ENCODE measurements at places on chromosomes 5 and 9. TPM values are rescaled to one million over a fixed set of nuclear protein-coding genes. Genes with fewer than 3 reads are reported as not detected.

DNA sequence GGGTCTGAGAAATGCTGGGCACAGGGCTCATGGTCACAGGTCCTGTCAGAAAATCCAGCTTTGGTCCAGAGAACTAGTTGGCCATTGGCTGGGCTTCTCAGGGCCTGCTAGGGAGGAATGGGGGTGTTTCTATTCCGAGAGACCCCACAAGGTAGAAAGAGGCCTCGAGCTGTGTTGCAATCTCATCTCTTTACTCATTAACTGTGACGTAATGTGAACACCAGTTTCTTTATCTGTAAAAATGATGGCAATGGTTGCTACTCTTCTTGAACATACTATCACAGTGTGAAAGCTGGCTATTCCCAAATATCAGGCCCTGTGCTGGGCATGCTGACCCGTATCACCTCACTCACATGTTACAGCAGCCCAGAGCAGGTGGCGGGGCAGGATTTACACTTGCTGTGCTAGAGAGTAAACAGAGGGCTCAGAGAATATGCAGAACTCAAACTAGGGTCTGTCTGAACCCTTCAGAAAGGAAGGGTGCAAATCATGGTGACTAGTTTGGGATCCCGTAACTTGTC lies 35.7 kb upstream of the SLC25A51 start:
- no peaks in the 10 kb centered on the region for H3K27me3 ChIP-seq
- peaks cover 33% of the 10 kb centered on the region for H3K4me1 ChIP-seq
- no peak overlapping the region for H3K4me3 ChIP-seq
- no peaks in the 10 kb centered on the region for H3K36me3 ChIP-seq
- no peak for DNase-seq

GRCh38 chr5:73268826-73269225 lies 95.8 kb downstream of the TMEM174 start:
- no peak overlapping the region for H3K27ac ChIP-seq
- H3K4me1 ChIP-seq = peaks cover 10% of the 10 kb centered on the region
- no peaks in the 10 kb centered on the region for H3K36me3 ChIP-seq
- no peak for DNase-seq
- no peak overlapping the region for H3K4me3 ChIP-seq

GRCh38 chr5:14810928-14811572 lies 60.5 kb downstream of the ANKH start:
- DNase-seq = no peak
- H3K27ac ChIP-seq = no peak overlapping the region
- H3K36me3 ChIP-seq = no peaks in the 10 kb centered on the region
- peaks cover 33% of the 10 kb centered on the region for H3K4me1 ChIP-seq
- no peak overlapping the region for H3K4me3 ChIP-seq

- H3K36me3 ChIP-seq = no peaks in the 10 kb centered on the region
- H3K4me1 ChIP-seq = no peaks in the 10 kb centered on the region
- no peak overlapping the region for H3K4me3 ChIP-seq
- no peaks in the 10 kb centered on the region for H3K27me3 ChIP-seq
- no peak overlapping the region for H3K27ac ChIP-seq
These were observed 580.8 kb downstream of the CCDC171 start for GRCh38 chr9:16133556-16134227.

- no peaks in the 10 kb centered on the region for H3K4me1 ChIP-seq
- H3K4me3 ChIP-seq = no peak overlapping the region
- H3K27ac ChIP-seq = no peak overlapping the region
- no peak for DNase-seq
- H3K27me3 ChIP-seq = no peaks in the 10 kb centered on the region
These were observed 92.2 kb upstream of the SARDH start for GRCh38 chr9:133830310-133830709.

Gene MAP3K1
- total RNA-seq = 77.8 TPM

Gene LAMC3
- 68.3 TPM for total RNA-seq
